ENCODE measurements at places on chromosomes 5 and 9.

DNA sequence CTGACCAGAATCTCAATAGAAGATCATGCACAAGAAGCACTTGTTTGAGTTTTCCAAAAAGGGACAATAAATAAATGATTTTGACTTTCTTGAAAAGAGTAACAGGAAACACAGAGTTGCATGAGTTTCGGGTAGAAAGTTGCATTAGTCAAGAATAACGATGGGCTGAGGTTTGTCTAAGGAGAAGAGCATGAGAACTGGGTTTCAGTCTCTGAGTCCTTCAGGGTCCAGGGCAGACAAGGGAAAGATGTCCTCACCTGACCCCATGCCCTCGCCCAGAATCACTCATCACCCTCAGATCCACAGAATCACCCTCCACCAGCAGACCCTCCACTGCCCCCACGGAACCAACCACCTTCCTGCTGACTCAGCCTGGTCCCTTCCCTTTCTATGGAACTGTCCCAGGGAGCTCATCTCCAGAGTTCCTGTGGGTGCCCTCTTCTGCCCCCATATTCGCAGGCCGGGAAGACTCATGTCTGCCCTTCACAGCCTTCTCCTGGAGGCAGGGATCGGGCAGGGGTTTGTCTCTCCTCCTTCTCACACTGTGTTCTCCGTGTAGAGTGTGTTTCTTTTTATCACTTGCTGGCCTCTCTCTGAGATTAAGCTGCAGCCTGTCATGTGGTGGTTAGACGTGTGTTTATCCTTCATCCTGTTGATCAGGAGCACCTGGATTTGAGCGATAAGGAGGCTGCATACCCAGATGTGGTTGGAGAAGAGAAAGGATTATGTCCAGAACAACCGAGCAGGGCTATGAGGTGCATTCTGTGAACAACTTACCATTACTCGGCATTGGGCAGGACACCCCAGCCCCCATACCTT is 442.6 kb downstream of the MAT2B start:
- DNase-seq = no peak

GRCh38 chr5:44331471-44332050 is 57.7 kb downstream of the FGF10 start:
- no peak for DNase-seq

DNA sequence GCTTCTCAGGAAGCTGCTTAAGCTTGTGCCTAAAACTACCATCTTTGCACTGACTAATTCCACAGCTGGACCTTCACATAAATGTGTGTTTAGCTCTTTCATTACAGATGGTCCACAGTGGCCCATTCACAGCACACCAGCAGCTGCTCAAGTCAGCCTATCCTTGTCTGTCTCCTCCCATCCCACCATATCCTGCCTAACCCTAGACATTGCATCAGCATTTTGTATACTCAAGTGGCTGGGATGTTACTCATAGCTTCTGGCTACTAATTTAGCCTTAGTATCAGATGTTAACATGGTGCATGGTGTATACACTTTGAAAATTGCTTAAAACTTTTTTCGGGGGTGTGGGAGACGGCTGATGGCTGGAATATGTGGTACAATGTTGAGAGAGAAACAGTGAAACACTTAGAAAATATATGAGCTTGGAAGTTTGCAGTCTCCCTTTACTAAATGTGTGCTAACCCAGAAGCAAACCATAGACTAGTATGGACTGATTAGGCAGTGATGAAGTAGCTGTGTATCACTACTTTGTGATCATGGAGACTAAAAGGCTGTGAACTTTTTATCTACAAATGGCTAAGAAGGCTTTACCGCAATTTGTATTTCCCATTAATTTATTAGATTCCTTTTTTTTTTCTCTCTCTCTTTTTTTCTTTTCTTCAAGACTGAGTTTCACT is 83.1 kb downstream of the JMY start:
- DNase-seq = no peak

- DNase-seq = no peak
Observed at GRCh38 chr9:128396970-128397613, 23.6 kb upstream of the CERCAM start.

- no peak for DNase-seq
Observed at GRCh38 chr5:165808335-165808734, 2302.9 kb downstream of the MAT2B start.

GRCh38 chr9:19769213-19769612 is 19.6 kb downstream of the SLC24A2 start:
- no peak for DNase-seq

DNA sequence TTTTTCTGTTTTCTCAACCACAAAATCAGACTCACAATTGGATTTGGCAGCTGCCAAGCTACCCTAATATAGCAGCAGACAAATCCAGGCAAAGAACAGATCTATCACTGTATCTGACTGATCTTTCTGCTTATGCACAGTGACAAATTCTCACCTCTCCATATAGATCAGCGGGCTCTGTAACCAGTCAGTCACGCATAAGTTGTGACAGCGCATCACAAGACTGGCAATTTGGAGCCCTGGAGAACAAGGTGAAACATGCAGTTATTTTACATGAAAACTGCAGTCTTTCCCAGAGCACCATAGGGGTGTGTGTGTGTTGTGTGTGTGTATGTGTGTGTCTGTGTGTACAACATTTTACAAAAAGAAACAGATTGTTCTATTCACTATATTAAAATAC is 37.7 kb downstream of the RORB start:
- no peak for DNase-seq

Measured in stimulated activated CD8-positive, alpha-beta memory T cell treated with anti-CD3 and anti-CD28 coated beads, Interleukin-15, amount 100 ng/mL, for 4 hours (primary cell).